ENCODE measurements at places on chromosomes 3 and 15. TPM values are rescaled to one million over a fixed set of nuclear protein-coding genes. Genes with fewer than 3 reads are reported as not detected.

DNA sequence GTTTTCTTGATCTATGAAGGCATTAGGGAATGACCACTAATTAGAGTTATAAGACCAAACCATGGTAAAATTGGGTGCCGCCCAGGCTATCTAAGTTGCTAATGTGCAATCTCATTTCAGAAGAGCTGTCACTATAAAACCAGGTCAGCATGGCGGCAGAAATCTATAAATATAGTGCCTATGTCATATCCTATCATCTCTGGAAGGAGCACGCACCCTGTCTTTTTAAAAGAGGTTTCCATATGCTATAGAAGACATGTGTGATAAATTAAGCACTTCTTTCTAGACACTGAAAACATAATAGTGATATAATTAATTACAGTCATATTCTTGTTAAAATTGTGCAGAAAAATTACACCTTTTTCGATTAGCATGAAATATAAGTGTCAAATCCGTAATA is 152.0 kb upstream of the MDFIC2 start:
- no peak for DNase-seq

DNA sequence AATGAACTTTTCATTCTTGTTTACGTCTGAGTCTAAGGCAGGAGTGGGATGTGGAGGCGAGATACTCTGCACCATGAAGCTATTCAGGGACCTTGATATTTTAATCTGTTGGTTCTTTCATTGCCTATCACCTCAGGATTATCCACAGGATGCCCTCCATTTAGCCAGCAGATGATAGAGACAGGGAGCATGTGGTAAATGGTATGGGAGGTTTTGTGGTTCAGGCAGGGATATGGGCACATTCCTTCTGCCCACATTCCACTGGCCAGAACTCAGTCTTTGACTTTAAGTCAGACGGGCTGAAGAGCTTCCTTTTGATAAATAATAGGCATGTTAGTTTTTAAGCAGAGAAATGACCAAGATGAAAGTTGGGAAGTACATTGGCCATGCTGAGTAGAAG is 548.0 kb upstream of the CCDC54 start:
- DNase-seq = no peak

GRCh38 chr3:32817558-32818228 is at the start of gene TRIM71:
TRIM71 (plus strand) TSS chr3:32817997; CDS start chr3:32818081, 84 bp downstream.
- no peak for DNase-seq

SCN11A gene
- total RNA-seq = not detected

NDN gene
- not detected for total RNA-seq

- no peak for DNase-seq
These were observed 198.0 kb downstream of the PDE8A start for GRCh38 chr15:85179700-85180099.

DNA sequence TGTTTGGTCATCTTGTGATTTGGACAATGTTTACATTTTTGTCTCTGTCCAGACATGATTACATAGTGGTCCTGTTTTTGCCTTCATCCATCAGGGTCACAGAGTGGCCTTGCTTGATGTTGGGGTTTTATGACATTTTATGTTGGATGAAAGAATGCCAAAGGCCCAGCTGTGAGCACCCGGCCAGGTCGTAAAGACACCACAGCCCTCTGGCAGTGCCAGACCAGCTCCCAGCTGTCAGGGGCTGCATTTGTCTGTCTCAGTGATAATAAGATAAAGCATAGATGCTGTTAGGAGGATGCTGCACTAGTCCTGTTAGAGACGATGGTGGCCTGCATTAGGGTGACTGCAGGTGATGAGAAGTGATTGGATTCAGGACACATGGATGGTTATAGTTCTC is 117.5 kb downstream of the FAM174B start:
- DNase-seq = no peak
